SK-N-SH (cell line): ENCODE measurements at places on chromosomes 4 and X. TPM values are rescaled to one million over a fixed set of nuclear protein-coding genes. Genes with fewer than 3 reads are reported as not detected.

The GPM6B gene
- 0.71 and 1.2 TPM in 2 replicates for polyA plus RNA-seq

The STBD1 gene
- 1.6 and 1.8 TPM in 2 replicates for polyA plus RNA-seq

The SPACA5 gene
- not detected in 2 replicates for polyA plus RNA-seq

The KLB gene
- polyA plus RNA-seq = not detected in 2 replicates

The HDAC8 gene
- polyA plus RNA-seq = 30.6 and 38.7 TPM in 2 replicates

- DNase-seq = no peak
These were observed 39.5 kb downstream of the CD40LG start for GRCh38 chrX:136687457-136687856.

DNA sequence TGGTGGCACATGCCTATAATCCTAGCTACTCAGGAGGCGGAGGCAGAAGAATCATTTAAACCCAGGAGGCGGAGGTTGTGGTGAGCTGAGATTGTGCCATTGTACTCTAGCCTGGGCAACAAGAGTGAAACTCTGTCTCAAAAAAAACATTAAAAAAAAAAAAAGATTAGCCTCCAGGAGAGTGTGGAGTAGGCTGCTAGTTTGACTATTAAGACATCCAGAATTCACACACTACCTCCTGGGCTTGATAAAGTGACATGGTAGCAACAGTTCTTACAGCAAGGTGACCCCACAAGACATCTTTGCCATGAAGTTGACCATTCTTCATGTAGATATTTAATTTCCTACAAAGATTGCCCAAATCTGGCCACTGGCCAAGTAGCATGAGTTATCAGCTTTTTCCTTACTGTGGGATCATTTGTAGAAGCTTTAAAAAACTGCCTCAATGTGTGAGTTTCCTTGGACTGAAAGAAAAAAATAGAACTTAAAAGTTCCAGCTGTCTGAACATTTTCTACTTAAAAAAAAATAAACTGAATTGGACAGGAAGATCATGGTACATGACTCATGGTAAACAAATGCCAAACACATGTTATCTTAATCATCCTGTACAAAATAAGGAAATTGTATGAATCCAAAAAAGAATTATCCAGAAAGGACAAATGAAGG lies 35.3 kb upstream of the SPRY1 start:
- no peak for DNase-seq

- DNase-seq = no peak
These were observed 105.8 kb downstream of the FAT4 start for GRCh38 chr4:125420526-125420925.

DNA sequence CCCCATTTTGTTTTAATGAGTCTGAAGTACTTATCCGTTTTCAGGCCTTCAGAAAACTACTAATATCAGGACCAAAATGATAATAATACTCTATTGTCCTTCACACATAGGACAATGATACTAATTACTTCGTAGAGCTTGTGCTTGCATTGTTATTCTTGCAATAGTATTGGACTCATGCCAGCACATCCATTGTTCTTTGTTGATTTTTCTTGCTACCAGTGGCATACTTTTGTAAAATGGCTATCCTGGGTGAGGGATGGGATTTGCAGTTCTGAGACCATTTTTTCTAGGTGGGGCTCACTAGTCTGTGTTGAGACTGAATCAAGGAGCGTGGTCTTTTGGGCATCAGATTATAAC lies 195.3 kb downstream of the MAML3 start:
- no peak for DNase-seq

DNA sequence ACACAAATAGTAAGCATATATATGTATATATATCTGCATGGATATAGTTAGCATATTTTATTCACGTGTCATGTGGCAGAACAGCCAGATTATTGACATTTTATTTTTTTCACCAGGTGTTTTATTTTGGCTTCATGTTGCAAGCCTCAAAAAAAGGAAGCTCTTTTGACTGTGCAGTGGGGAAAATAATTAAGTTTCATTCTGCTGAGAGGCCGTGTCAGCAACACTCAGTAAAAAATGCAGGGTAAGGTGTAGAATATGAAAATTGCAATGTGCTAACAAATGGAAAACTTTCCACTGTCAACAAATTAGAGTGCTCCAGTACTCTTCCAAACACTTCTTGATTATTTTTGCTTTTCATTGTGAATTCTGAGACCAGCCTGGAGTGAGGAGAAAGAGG lies 511.5 kb downstream of the GLUD2 start:
- DNase-seq = no peak
